ENCODE measurements at places on chromosomes 3 and 15.

GRCh38 chr3:170471149-170471548 is 52.5 kb downstream of the CLDN11 start:
- DNase-seq = no peak

DNA sequence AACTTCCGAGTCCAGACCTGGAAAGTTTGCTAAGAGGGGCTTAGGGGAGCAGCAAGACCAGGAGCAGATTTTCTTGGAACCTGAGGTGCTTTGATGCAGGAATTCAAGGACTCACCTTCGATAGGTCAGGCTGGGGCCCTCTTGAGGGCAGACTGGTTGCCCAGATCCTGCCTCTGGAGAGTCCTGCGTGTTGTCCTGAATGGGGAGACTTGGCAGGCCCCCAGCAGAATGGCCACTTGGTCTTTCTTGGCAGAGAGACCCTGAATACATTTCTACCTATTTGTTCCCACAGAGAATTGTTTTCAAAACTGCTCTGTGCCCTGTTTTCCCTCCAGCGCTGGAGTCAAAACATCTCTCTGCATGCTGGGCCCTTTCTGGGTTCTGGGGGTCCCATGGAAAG is 4.2 kb downstream of the KLF13 start:
- no peak for DNase-seq

DNA sequence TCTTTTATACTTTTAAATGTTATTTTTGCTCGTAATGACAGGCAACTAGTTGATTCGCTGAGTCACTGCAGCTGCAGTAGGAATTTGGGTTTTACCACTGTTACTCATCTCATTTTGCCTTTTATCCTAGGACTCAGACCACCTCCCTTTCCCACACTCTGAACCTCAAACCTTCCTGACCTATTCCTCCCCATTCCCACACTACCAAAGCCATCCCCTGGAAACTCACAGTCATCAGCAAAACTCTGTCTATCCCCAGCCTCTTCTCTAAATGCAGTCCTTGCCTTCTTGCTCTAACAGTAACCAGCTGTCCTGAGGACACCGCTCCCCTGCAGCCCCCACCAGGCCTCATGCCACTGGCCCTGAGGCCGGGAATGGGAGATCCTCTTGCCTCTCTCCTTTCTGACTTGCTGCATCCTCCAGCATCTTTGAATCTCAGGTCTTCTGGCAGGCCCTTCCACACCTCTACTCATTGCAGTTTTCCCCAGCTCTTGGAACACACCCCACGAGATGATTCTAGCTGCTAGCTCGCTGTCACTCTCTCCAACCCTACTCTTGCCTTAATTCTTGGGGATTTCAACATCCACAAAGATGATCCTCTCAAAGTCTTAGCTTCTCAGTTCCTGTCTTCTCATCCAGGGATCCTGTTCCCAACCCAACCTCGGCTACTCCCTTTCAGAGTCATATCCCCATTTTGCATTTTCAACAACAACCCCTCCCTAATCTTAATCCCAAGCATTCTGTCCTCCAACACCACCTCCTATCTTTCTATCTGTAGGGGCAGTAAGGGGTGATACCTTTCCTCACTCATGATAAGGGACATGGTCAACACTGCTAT is 55.9 kb upstream of the C3orf80 start:
- peak; percentile 23 for DNase-seq

- DNase-seq = peak; percentile 56
These were observed 15.2 kb downstream of the EFCC1 start for GRCh38 chr3:129016356-129016719.

- DNase-seq = peak; percentile 74
These were observed 54.6 kb upstream of the MYZAP start for GRCh38 chr15:57537072-57537471.

DNA sequence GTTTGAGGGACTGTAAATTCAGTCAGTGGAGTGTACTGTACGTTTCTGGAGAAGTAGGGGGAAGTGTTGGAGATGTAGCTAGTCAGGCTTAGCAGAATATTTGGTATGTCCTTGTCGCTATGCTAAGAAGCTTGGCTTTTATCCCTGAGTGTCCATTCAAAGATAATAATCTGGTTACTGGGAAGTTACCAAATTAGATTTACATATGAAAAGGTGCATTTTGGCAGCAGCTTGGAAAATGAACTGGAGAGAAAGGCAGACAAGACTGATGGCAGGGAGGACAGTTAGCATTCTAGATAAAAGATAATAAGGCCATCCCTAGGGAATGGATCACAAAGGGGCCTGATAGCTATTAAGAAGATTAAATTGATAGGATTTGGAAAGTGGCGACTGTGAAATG is 58.7 kb downstream of the P2RY1 start:
- DNase-seq = no peak

DNA sequence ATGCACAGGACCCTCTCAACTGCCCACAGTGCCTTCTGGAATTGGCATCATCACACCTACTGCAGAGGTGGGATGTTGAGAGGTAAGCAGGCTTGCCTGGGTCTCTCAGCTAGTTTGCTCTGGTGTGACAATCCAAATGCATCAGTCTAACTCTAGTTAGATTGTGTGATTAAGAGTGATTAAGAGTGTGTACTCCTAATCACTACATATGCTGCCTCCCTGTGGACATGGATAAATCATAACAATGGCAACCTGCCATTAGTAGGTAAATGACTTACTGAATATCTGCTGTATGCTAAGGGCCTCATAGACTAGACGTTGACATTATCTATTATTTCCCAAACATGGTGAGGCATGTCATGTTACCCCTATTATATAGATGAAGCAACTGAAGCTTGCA is 342.1 kb downstream of the OCA2 start:
- no peak for DNase-seq

GRCh38 chr3:128855569-128855968 is 23.9 kb upstream of the ACAD9 start:
- no peak for DNase-seq

DNA sequence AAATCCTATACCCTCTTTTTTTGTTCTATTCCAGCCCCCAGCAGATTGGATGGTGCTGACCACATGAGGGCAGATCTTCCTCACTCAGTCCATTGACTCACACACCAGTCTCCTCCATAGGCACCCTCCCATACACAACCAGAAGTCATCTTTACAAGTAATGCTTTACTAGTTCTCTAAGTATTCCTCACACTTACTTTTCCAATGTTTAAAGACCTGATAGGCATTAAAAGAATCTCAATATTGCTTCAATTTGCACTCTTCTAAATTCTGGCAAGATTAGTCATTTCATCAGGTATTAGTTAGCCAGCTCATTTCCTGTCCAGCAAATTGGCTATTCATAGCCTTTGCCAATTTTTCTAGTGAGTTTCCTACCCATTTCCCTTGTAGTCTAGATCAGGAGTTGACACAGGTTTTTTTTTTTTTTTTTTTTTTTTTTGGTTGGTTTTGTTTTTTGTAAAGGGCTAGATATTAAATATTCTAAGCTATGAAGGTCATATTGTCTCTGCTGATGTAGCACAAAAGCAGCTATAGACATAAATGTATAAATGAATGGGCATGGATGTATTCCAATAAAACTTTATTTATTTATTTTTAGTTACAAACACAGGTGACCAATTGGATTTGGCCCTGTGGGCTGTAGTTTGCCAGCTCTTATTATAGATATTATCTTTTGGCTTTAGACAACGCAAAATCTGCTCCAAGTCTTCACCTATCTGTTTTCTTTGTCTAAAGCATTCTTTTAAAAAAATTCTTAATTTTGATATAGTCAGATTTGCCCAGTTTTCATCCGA is 76.1 kb downstream of the ABHD5 start:
- no peak for DNase-seq

DNA sequence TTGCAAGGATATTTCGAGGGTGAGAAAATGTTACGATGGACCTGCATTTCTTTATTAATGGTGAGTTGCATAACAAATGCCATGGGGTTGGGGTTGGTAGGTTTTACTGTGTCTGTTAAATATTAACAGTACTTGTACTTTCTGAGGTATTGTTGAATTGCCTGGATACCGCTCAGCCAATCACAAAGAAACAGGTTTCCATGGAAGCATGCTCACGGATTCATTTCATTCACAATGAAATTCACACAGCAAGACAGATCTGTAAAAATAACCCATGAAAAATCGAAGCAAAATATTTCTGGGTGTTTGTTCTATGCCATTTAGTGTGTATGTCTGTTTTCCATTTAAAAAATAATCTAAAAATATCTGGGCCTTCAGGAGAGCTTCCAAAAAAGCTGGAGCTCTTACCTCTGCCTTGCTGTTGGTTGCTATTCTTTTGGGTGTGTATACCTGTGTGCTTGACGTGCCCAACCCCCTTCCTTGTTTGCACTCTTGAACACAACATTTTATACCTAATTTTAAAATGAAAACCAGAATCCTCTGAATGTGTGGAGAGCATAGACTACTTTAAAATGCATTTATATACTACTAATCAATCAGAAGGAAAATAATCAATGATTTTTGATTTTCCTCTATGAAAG is 479.8 kb upstream of the TBL1XR1 start:
- no peak for DNase-seq

DNA sequence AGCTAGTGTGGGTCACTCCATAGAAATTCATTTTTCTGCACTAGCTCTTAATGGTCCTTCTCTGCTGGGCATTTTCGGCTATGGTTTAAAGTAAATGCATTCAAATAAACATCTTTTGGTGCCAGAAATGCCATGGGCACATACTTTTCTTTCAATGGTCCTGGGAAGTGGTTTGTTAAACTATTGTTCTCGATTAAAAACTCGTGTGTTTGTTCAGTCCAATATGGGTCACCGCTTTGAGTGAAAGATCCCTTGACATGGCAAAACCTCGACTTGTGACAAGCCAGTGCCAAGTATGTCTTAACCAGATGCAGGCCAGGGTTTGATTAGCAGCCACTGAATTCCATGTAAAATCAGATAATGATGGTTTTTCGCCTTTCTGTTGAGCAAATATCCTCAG is 331.9 kb upstream of the WNT5A start:
- DNase-seq = no peak

DNA sequence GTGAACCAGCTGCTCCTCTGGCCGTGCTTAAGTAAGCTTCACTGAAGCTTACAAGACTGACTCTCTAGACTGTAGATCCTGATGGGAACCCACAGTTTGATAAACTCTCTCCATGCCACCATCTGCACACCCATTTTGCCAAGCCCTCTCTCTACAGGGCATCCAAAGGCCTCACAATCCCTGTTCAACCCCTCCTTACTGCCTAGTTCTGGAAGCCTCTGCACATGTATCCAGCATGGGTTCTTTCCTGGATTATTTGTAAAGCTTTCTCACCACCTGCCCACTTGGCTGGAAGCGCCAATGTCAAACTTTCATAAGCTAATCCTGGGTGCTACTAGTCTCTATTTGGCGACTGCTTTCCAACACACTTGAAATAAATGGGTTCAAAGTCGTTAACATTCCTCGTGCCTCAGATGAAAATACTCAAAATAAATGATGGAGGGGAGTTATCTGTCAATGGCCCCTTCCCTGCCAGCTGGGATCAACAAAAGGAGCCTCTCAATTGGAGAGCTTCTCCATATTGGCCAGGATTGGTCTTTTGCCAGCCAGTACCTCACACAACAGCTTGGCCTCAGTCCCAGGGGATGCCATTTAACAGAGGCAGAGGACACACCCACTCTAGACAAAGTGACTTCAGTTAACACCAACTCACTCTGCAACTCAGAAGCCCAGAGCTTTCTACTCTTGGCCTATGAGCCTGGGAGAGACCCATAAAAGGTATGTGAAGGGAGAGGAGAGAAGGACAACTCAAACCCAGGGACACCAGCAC is 48.1 kb downstream of the SH3BP5 start:
- DNase-seq = no peak

DNA sequence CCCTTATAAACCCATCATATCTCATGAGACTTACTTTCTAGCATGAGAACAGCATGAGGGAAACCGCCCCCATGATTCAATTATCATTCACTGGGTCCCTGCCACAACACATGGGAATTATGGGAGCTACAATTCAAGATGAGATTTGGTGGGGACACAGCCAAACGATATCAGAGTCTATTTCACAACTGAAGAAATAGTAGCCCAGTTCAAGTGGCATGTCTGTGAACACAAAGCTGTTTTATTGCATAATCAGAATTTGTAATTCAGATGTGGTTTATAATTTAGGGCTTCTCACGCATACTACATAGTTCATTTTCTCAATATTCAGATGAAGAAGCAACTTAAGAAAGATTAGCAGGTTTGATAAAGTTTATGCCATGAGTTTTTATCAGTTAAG is 1188.0 kb upstream of the ALCAM start:
- DNase-seq = no peak

DNA sequence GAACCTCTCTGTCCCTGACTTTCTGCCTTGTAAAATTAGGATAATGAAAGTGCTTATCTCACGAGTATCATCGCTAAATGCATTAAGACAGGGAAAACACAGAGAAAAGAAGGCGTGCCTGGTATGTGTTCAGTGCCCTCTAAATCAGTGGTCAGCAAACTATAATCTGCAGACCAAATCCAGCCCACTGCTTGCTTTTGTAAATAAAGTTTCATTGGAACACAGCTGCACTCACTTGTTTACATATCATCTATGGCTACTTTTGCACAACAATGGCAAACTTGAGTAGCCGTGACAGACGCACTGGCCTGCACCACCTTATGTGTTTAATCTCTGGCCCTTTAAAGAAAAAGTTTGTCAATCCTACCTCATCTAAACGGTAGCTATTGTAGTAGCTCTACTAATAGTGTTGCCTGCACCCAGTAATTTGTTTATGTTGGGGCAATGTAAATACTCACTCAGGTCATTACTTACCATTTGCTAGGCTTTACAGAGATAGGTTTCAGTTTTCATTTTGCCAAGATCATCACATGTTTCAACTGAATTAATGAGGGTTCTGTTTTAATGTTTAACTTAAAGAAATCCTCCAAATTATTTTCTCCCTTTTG is 229.4 kb downstream of the FEZF2 start:
- no peak for DNase-seq

- DNase-seq = no peak
These were observed 191.6 kb upstream of the MEIS2 start for GRCh38 chr15:37291920-37292319.

DNA sequence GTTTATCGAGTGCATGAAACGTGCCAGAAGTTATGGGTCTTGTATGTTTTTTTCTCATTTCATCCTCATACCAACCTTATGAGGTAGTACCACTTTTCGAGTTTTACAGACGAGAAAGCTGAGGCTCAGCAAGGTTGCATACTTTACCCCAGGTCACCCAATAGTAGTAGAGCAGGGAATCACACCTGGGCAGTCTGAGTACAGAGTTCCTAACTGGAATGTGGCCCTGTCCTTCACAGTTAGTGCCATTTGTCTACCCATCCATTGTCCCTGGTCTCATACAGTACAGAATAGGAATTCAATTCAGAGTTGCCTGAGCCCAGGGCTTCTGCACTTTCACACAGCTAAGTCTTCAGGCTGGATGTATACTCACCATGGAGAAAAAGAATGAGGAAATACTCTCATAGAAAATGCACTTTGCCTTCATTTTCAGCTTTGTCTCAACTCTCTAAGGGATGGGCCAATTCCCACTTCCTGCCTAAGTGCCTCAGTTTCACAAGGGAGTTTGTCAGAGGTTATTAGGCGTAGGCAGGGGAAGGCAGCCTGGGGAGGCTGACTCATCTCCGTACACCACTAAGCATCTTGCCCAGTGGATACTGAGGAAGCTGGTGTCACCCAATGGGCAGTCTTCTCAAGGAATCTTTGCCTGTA is 93.2 kb downstream of the TMEM212 start:
- no peak for DNase-seq

- no peak for DNase-seq
These were observed 8.3 kb downstream of the BDH1 start for GRCh38 chr3:197547306-197548011.

All from femur (tissue), 1 donor.